ENCODE measurements at places on chromosomes 6 and 20.

- no peak for DNase-seq
Observed at GRCh38 chr6:46244670-46245069, 73.9 kb upstream of the ENPP5 start.

DNA sequence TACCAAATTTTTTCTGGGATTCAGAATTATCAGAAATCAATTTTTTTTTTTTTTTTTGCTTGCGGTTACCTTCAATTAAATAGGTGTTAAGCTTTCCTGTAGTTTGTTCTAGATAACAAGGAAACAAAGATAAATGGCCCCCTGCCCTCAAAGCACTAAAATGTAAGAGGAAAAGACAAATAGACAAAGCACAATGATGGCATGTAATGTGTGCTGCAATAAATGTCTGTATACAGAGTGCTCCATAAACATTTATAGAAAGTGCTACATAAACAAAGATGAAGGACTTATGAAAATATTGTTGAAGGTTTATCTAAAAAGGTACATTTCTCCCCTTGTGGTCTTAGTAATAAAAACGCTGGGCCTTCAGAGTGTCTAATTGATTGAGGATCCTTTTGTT lies 384.6 kb downstream of the PKHD1 start:
- DNase-seq: no peak

DNA sequence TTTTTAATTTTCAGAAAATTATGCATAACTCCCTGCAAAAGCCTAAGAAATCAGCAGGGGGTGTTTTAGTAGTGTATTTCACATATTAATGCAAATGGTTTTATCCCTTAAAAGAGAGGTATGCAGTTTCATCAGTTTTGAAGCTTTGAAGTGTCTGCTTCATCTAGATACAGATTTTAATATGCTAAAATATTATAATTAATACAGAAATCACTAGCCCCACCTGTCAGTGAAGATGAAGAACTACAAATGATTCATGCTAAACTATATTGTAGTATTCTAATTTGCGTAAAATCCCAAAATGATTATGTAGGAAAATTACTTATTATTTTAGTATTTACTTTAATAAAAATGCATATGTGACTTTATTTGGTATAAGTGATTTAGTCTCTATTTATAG lies 2.9 kb upstream of the TFB1M start:
- no peak for DNase-seq

DNA sequence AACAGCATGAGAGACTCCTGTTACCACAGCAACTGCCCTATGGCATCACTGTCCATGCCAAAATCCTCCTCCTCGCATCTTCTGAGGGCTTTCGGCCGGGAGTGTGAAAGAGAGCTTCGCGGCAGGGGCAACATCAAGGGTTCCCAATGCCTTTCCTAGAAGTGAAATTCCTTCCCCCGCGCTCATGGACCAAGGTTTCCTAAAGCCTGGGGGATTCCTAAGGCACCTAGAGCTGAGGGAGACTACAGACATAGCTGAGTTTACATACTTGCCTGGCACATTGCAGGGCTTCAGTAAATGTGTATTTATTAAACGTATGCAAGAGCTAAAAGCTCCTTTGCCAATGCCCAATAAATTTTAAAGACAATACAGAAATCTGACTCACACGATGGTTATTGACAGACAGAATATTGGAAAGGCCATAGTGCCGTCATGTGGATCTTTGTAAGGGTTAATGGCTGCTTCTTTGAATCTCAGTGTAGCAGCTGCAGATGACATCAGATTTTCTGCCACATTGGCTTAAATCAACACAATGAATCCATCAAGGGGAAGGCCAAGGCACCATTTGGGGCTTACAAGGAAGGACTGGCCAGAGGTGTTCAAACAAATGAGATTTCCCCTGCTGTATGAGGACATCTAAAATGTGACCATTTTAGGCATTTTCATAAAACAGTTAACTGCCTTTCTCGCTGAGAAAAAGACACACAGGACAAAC lies 281.2 kb upstream of the JARID2 start:
- no peak for DNase-seq

Measured in kidney capillary endothelial cell (primary cell).